ENCODE measurements at places on chromosomes 6 and 20.

DNA sequence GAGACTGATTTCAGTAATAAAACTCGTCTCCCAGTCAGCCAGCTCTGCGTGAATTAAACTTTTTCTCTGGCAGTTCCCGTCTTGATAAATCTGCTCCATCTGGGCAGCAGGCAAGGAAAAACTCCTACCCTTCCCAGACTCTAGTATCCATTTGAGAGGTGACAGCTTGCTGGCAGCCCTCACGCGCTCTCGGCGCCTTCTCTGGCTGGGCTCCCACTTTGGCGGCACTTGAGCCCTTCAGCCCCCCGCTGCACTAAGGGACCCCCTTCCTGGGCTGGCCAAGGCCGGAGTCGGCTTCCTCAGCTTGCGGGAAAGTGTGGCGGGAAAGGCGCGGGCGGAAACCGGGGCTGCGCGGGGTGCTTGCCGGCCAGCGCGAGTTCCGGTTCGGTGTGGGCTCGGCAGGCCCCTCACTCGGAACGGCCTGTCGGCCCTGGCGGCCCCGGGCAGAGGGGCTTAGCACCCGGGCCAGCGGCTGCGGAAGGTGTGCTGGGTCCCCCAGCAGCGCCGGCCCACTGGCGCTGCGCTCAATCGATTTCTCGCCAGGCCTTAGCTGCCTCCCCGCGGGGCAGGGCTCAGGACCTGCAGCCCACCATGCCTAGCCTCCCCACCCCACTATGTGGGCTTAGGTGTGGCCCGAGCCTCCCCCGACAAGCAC, 21.8 kb upstream of the GMPR start:
- no peak for DNase-seq

- no peak for DNase-seq
These were observed 14.0 kb downstream of the HMGN4 start for GRCh38 chr6:26552205-26552604.

DNA sequence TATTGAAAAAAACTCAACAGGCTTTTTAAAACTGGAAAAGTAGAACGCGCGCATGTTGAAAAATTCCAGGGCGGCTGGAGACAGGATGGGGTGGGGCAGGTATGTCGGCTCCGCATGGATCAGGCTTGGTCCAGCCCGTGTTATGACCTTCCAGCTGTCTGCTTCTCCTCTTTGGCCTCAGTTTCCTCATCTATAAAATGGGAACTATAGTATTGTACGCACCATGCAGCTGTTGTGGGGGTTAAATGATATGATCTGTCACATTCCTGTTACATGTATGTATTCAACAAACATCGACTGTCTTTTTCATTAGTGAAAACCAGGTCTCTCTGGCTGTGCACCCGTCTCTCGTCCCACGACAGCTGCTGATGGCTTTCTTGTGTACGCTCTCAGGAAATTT, 18.8 kb downstream of the PHACTR3 start:
- no peak for DNase-seq

- no peak for DNase-seq
These were observed 112.3 kb upstream of the TOP1 start for GRCh38 chr20:40916276-40916675.

DNA sequence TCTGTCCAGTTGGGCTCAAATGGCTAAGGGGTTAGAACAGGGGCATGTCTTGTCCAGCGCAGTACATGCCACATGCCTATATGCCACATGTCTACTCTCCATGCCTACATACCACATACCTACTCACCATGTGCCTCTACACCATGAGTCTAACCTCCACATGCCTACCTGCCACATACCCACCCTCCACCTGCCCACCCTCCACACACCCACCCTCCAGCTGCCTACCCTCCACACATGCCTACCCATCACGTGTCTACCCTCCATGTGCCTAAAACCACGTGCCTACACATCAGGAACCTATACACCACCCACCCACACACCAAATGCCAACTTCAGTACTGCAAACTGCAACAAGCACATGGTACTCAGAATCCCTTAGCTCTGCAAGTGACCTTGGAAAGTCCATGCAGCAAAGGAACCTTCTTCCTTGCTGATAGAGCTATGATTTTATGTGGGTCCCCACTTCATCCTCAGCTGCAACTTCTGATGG, 113.0 kb upstream of the CST7 start:
- DNase-seq = no peak

GRCh38 chr6:162773996-162774395, 46.2 kb downstream of the PACRG start:
- DNase-seq = no peak
